ENCODE measurements at places on chromosomes 7 and 10. TPM values are rescaled to one million over a fixed set of nuclear protein-coding genes. Genes with fewer than 3 reads are reported as not detected.

HOXA7 gene
- total RNA-seq = 3.6 TPM

TRUB1 gene
- 25.3 TPM for total RNA-seq

HILPDA gene
- total RNA-seq = 11.9 TPM

PNLIPRP3 gene
- 103 TPM for total RNA-seq

SSC4D gene
- 0.87 TPM for total RNA-seq

FOXI2 gene
- total RNA-seq = not detected

MRPL32 gene
- 51.0 TPM for total RNA-seq

GPRIN2 gene
- 0.11 TPM for total RNA-seq

NPSR1 gene
- not detected for total RNA-seq

ATRNL1 gene
- total RNA-seq = not detected

ARID5B gene
- 10.4 TPM for total RNA-seq

METTL2B gene
- total RNA-seq = 38.0 TPM
